Left renal cortex interstitium (tissue), 4 donors: ENCODE measurements at places on chromosomes 5 and 9.

DNA sequence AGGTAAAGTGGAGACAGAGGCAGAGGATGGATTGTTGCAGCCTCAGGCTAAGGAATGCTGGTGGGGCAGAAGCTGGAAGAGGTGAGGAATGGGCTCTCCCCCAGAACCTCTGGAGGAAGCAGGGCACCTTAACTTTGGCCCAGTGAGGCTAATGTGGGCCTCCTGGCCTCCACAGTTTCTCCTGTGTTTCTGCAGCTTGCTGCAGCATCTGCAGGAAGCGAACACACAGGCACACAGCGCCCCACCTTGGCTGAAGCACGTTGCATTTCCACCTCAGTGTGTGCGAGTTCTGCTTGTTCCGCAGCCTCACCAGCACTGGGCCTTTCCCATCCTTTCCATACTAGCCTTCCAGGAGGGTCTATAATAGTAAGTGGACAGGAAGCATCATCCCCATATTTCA, 27.2 kb upstream of the ASS1 start:
- DNase-seq: no peak

- DNase-seq: no peak
Measured at GRCh38 chr9:95927271-95928004, 51.9 kb downstream of the ERCC6L2 start.

GRCh38 chr9:16044579-16044881, 491.7 kb downstream of the CCDC171 start:
- no peak for DNase-seq

DNA sequence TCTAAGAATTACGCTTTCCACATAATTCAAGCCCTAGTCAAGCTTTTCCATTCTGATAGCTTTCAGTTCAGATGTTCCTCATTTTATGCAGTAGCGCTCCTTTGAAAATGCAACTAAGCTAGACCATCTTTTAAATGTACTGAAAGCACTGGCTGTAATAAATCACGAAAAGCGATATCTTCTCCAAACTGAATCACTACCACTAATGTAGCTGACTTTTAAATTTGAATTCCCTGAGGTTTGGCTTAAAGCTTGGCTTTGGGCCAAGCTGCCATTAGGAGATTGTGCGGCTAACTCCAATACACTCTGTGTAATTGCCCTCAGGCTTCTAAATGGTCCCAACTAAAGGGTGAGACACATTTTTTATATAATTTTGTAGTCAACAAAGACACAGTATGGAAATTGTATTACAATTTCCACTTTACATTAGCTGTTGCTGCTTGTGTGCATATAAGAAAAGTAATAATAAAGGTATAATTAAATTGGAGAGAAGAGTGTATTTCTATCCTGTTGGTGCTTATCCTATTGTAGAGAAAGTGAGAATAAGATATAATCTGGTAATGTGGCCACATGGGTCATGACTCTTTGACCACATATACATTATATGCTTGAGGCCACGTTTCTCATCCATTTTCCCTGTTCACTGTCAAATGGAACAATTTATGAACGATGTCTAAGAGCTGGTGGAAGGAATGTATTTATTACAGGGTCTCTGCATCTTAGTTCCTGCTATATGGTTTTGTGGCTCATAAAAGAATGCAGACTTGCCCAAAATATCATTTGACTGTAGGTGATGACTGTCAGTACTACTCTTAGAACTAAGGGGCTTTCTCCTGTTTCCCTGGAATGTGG, 118.7 kb upstream of the TAF11L2 start:
- DNase-seq: no peak
